ENCODE measurements at places on chromosomes 7 and 10.

GRCh38 chr10:123852411-123852951 is 39.1 kb downstream of the CPXM2 start:
- DNase-seq, result no peak

- DNase-seq, result no peak
Measured at GRCh38 chr10:120684226-120684625, 166.9 kb upstream of the WDR11 start.

- no peak for DNase-seq
Measured at GRCh38 chr10:24385776-24386175, 176.8 kb downstream of the KIAA1217 start.

DNA sequence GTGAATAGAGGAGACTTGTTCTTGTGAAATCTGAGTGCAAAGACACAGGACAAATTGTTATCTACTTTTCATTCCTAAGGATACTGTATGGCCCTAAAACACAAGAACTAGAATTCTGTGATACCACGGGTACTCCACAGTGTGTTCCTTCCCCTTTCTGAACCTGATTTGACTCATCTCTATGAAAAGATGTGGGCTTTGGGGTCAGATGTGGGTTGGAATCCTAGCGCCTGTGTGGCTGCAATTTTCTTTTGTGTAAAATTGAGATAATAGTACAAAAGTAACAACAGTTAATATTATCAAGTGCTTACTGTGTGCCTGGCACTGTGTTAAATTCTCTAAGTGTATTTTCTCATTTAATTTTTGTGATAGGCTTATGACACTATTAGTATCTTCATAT is 8.1 kb downstream of the SRGN start:
- DNase-seq, result no peak

DNA sequence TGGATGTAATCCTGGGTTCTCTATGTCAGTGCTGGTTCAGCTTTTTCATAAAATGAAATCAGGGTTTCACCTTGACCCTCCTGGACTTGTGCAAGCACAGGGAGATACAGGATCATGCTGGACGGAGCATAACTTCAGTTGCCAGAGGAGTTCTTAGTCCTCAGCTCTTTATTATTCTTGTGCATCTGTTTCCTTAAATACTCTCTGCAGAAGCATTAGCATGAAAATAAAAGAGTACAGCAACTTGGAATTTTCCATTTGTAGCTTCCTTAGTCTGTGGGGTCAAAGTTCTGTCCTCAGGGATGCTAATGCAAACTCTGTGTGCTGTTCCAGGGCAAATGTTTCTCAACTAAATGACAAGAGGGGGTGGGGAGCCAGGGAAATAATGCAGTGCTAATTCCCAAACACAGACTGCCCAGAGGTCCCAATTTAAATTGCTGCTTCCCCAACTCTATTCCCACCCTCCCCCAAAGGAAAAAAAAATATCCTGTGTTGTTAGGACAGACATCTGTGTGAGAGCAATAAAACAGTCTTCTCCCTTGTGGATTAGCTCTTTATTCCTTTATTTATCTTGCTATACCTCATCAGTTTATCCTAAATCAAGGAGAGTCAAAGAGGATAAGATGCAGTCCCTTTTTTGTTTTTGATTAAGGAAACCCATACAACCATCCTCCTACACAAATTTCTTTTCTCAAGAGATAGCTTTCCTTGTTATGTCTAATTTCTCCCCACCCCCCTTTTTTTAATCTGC is 905.0 kb downstream of the LRMDA start:
- DNase-seq, result no peak

GRCh38 chr7:134371536-134371935 is 54.8 kb upstream of the SLC35B4 start:
- no peak for DNase-seq

- DNase-seq, result no peak
Measured at GRCh38 chr7:70574314-70574834, 557.6 kb upstream of the GALNT17 start.

- no peak for DNase-seq
Measured at GRCh38 chr7:124643311-124643811, 122.2 kb downstream of the GPR37 start.

DNA sequence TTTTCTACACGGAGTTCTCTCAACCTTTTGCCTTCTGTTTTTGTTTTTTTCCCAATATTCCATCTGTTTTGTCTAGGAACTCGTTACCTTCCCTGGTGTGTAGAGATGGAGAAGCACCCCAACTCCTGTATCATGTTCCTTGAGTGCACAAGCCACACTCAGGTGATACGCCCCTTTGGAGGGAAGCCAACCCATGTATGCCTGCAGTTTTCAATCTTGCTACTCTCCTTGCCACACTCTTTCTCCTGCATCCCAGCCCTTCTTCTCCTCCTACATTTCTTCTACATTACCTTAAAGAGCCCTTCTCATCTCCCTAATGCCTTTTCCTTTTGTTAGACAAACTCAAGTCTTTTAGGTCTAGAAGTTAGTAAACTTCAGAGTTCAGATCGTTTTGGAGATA is 10.2 kb upstream of the SP4 start:
- DNase-seq, result no peak

GRCh38 chr10:14173391-14173705 is 157.4 kb downstream of the FRMD4A start:
- peak; percentile 14 for DNase-seq

DNA sequence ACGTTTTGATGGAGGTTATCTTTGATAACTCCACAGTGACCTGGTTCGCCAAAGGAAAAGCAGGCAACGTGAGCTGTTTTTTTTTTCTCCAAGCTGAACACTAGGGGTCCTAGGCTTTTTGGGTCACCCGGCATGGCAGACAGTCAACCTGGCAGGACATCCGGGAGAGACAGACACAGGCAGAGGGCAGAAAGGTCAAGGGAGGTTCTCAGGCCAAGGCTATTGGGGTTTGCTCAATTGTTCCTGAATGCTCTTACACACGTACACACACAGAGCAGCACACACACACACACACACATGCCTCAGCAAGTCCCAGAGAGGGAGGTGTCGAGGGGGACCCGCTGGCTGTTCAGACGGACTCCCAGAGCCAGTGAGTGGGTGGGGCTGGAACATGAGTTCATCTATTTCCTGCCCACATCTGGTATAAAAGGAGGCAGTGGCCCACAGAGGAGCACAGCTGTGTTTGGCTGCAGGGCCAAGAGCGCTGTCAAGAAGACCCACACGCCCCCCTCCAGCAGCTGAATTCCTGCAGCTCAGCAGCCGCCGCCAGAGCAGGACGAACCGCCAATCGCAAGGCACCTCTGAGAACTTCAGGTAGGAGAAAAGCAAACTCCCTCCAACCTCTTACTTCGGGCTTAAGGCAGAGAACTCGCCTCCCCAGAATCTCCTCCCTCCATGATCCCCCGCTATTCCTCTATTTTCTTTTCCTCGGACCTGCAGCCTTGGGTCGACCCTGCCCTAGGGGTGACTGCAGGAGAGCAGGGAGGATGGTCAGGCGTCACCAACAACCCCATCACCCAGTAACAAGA is at the start of gene SERPINE1:
Gene SERPINE1, plus strand, starts transcription at position 454 of the 809 bp plus-strand sequence. CDS start 1,290 bp downstream, outside the sequence.
- peak; percentile 84 for DNase-seq

GRCh38 chr7:8260871-8261694 is 884 bp downstream of the ICA1 start:
- DNase-seq, result no peak

- no peak for DNase-seq
Measured at GRCh38 chr10:36739884-36740445, 385.4 kb upstream of the ANKRD30A start.

- DNase-seq, result no peak
Measured at GRCh38 chr7:29809533-29810155, 3.3 kb downstream of the WIPF3 start.

- no peak for DNase-seq
Measured at GRCh38 chr10:15321431-15322341, 49.4 kb downstream of the FAM171A1 start.

DNA sequence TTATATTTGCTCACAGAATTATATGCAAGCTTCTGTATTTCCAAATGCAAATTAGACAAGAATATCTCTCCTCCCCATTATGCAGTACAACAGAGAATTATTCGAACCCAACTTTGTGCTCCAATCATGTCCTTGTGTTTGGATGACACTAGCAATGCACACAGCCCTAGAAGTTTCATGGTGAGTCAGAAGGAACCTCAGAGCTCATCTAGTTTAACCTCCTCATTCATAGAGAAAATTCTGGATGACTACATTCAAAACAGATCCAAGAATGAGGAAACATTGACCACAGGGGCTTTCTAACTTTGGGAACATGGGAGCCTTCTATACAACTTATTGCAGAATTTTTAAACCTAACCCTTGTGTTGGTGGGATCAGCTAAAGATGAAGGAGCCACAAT is 12.8 kb upstream of the ARID5B start:
- DNase-seq, result no peak

DNA sequence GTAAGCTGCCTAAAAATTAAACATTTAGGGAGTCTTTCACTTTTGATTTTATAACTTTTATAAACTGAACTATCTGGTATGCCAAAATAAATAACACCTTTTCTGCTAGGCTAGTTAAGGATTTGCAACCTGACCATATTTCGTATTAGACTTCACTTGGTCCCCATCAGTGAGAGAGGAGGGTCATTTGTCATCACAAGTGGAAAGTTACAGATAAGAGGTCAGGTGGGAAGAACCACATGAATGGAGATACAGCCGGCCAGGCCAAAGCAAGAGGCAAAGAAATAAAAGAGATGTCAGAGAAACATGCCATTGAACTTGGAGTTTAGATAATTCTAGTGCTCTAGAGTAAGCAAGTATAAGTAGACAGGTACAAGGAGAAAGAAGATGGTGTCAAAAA is 44.5 kb upstream of the STMP1 start:
- DNase-seq, result no peak

DNA sequence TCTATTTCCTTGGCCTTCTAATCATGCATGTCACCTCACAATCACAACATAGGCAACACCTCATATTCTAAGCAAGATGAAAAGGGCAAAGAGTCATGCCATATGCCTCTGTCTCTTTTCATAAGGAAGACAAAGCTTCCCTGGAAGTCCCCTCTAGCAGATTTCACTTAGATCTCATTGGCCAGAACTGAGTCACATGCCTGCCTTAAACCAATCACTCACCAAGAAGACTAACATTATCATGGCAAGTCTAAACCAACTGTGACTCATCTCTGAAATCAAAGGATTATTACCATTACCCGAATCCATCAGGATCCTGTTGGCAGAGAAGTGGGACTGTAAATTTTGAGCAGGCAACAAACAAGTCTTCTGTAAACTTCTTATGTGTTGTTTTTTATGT is 27.8 kb downstream of the CAV1 start:
- DNase-seq, result no peak

GRCh38 chr10:92490387-92490786 is 83.5 kb downstream of the IDE start:
- no peak for DNase-seq

DNA sequence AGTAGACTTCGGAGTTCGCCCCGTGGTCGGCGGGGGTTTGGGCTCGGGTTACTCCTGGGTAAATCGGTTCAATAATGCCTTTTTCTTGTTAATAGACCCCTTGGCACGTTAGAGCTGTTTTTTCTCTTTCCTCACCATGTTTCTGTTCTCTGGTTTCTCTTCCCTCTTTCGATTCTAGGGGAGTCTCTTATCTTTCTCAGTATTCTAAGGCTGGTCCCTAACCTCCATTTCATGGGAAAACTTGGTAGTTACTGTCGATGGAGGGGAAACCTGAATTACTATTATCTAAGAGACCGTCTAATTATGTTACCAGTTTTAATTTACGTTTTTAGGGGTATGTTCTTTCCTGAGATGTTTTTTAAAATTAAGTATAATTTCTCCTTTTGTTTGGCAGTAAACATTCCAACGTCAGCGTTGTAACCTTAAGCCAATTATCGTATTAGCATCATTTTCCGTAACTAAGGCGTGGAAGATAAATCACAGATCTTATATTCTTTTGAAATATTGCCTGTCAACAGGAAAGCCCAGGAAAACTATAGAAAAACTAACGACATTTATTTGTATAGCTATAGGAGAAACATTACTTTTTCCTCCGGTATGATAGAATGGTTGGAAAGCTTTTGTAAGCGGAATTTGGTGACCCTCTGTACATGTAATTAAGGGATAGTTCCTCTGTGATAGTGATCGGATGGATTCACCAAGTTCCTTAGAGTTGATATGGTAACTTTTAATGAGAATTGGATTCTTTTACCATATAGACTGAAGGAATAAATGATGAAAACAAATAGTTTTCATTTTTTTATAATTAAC is 847 bp downstream of the BTAF1 start:
- DNase-seq, result no peak

- DNase-seq, result no peak
Measured at GRCh38 chr7:66728571-66728970, 12.0 kb upstream of the RABGEF1 start.

Data from left renal pelvis (tissue), 4 donors.